ENCODE measurements at places on chromosomes 1 and 21. TPM values are rescaled to one million over a fixed set of nuclear protein-coding genes. Genes with fewer than 3 reads are reported as not detected.

DNA sequence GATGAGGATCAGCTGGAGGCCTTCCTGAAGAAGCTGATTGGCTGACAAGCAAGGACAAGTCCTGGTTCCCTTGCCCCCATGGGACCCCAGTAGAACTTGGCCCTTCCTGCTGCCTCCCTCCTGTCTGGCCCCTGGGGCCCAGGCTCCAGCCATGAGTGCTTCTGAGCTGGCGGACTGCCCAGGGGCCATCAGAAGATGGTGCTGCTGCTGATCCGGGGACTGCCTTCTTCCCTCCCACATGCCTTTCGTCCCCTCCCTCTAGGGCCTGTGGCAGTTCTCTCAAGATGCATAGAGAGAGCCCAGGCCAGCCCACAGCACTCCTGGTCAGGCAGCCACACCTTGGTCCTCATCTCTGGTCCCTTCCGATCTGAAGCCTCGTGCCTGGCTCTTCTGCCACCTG, 57.9 kb upstream of the PRKACB start:
- no peak for DNase-seq
- H3K27me3 ChIP-seq: no peaks in the 10 kb centered on the region
- H3K4me3 ChIP-seq: no peak overlapping the region
- H3K27ac ChIP-seq: no peak overlapping the region
- H3K36me3 ChIP-seq: no peaks in the 10 kb centered on the region

DNA sequence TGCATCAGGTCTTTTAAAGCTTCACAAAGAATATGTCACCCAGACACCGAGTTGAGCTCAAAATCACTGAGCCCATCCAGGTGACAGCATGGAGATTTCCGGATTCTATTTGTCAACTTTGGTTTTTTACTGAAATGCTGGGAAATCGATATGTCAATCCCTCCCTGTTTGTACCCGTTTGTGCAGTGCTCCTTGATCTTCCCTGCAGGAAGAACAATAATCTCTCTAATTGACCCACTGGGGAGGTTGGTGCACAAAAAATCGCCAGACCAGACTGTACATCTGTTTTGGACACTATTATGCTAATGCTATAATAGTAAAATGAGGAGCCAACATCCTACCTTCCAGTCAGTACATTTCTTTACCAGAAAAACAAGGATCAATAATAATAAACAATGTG, 1.8 kb downstream of the BARHL2 start:
- H3K36me3 ChIP-seq: no peaks in the 10 kb centered on the region
- peaks cover 100% of the 10 kb centered on the region for H3K27me3 ChIP-seq
- no peak for DNase-seq
- H3K27ac ChIP-seq: no peak overlapping the region

DNA sequence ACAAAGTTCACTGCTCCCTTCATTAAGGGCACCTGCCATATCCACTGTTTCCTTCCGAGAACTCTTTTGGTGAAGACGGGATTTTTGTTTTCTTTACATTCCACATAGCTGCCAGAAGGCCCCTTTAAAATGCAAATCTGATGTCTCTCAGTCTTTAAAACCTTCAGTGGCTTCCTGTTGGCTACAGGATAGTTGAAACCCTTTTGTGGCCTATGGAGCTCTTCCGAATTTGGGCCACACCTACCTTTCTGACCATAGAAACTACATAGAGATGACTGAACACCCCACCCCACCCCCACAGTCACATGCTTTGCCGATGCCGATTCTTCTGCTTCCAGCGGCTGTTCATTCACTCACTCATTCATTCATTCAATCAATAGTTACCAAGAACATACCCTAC, 502.6 kb downstream of the KIF26B start:
- no peak overlapping the region for H3K27ac ChIP-seq
- H3K27me3 ChIP-seq: no peaks in the 10 kb centered on the region

GRCh38 chr1:31700468-31701090, 3.2 kb downstream of the COL16A1 start:
- no peak for DNase-seq
- H3K4me1 ChIP-seq: no peaks in the 10 kb centered on the region
- peak overlapping the region; percentile 92 for H3K27ac ChIP-seq
- H3K27me3 ChIP-seq: no peaks in the 10 kb centered on the region
- H3K4me3 ChIP-seq: no peak overlapping the region

DNA sequence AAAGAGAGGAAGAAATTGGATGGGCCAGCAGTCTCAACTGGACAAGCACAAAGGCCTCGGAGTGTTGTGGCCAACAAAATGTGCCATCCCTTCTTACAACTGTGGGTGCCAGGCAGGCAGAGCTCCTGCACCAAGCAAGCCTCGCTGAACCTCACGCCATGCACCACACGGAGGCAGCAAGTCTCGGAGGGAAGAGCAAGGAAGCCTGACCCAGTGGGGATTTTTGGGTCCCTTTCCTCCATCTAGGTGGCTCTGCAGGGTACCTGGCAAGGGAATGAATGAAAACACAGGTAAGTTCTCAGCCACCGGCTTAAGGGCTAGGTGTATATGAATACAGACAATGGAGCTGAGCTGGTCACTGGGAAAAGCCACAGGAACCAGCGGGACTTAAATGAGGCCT, 40.8 kb downstream of the HSD3B1 start:
- no peaks in the 10 kb centered on the region for H3K4me1 ChIP-seq
- no peaks in the 10 kb centered on the region for H3K36me3 ChIP-seq
- no peaks in the 10 kb centered on the region for H3K27me3 ChIP-seq
- H3K27ac ChIP-seq: no peak overlapping the region
- no peak for DNase-seq

- H3K27me3 ChIP-seq: no peaks in the 10 kb centered on the region
- H3K36me3 ChIP-seq: no peaks in the 10 kb centered on the region
- H3K4me3 ChIP-seq: no peak overlapping the region
- no peaks in the 10 kb centered on the region for H3K4me1 ChIP-seq
- no peak overlapping the region for H3K27ac ChIP-seq
- no peak for DNase-seq
Measured at GRCh38 chr1:58418283-58419228, 128.0 kb downstream of the OMA1 start.

The CPTP gene
- total RNA-seq: 11.1 TPM

The DMBX1 gene
- total RNA-seq: not detected

The KIF17 gene
- 1.4 TPM for total RNA-seq

All from sigmoid colon (tissue), 7 donors.